NCI-H1930 (cell line): ENCODE measurements at places on chromosomes 12 and 14.

DNA sequence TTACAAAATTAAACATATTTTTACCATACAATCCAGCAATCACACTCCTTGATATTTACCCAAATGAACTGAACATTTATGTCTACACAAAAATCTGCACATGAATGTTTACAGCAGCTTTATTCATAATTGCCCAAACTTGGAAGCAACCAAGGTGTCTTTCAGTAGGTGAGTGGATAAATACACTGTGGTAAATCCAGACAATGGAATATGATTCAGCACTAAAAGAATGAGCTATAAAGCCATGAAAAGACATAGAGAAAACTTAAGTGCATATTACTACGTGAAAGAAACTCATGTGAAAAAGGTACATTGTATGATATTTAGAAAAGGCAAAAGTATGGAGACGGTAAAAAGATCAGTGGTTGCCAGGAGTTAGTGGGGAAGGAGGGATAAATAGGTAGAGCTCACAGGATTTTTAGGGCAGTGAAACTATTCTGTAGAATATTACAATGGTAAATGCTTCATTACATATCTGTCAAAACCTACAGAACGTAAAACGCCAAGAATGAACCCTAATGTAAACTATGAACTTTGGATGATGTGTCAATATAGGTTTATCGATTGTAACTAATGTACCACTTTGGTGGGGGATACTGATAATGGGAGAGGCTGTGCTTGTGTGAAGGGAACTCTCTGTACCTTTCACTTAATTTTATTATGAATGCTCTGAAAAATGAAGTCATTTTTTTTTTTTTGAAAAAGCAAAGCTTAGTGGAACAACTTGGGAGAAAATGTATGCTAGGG lies 295.7 kb downstream of the CEP128 start:
- no peak for DNase-seq

DNA sequence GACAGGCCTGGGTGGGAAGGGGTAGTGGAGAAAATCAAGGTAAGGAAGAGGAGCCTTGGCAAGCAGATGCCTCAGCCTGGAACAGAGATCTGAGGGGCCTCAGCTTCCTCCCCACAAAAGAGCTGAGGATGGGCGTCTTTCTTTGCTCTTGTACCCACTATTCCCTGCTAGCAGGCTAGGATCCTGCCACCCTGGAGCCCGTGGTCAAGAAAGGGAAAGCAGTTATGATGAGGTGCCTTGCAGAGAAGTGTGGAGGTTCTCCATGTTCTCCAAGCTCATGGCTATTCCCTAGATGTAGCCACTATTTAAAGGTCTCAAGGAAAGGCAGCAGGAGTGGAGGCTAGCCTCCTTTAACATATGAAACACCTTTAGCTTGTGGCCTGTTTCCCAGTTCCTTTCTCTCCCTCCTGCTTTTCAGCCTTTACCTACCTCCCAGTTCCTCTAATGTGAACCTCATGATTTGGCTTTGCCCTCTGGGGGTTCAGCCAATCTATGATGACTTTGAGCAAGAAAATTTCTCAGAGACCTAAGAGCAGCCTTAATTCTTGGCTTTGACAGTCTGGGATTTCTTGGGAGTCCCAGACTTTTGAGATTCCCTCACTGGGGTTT lies 1.1 kb downstream of the IKZF4 start:
- no peak for DNase-seq

GRCh38 chr14:104567141-104567956 lies 12.2 kb upstream of the C14orf180 start:
- DNase-seq, result no peak

DNA sequence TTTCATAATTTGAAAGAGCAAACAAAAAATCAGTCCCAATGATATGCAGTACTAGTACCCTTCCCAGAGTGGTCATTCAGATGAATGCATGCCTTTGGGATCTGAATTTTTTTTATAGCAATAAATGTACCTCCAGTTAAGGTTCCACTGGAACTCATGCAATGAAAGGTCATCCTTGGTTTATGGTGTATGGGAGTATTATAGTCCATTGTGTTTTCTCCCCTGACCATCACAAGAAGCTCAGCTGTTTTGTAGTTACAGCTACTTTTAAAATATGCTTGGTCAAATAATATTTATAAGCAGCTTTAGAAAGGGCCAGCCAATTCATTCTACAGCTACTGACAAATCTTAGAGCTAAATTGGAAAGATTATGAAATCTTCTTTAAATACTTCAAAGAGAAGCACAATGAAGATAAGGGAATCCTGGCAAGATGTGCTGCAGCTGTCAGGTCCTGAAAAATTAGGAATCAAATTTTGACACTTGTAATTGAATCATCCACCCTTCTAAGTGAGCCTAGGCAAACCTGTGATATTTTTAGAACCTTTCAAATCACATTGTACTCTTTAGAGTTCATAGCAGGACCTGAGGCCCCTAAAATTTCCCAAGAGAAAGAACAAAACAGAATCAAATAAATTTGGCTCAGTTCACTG lies 46.5 kb downstream of the IFT81 start:
- DNase-seq, result no peak

DNA sequence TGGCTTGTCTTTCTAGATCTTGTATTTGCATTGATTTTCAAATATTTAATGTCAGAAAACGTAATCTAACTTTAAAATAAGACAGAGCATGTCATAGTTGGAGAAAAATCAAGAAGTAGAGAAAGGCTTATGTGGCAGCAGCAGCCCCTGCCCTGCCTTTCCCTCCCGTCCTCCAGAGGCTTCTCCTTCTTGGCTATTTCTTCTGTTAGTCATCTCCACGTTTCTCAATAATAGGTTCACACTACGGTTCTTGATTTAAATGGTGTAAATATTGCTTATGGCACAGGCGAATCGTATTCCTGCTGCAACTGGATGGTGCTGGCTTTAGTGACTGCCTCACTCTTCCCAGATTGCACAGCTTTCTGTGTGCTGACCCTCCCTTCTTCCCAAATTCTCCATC lies 42.8 kb downstream of the SLC8B1 start:
- no peak for DNase-seq

DNA sequence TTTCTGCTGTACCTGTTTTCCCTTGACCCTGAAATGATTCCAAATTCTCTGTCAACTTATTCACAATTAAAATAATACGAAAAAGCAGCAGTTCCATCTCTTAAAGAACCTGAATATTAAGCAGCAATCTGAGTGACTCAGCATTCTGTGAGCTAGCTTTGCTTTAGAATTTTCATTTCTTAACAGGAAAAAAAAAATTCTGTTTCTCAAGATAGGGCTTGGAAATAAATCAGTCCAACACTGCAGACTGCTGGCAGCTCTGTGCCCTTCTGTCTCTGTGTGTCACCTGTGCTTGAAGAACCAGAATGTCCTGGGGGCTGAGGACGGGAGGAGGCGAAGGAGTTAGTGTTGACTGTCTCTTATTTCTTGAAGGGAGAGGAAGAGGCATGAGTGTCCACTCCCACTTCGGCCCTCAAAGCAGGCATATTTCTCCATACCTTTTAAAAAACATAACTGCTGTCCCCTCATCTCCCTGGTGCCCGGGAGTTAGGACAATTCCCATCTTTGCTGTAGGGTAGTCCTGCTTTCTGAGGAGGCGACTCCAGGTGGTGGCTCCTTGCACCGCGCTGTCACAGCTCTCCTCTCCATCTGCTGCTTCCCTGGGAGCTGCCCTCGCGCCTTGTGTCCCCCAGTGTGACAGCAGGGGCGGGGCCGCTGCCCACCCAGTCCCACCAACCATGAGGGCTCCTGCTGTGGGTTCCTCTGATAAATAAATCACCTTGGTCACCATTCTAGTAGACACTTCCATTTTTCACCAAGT lies 203.1 kb downstream of the CALM1 start:
- no peak for DNase-seq

DNA sequence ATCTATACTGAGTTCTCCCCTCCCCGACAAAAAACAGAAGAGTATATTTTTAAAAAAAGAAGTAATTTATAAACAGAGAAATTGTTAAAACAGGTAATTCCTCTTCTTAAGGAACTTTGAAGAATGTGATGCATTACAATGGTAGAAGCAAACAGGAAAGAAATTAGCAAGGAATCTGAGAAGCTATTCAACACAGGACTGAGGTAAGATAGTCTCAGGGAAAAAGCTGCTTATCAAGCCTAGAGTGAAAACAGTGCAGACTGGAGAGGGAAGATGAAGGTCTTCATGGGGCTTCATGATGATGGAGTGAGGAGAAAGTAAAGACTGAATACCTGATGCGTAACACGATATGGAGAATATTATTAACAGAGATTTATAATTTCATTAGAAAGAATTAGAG lies 880.0 kb downstream of the SLC16A7 start:
- no peak for DNase-seq

- DNase-seq, result no peak
Observed at GRCh38 chr12:64625243-64626077, 15.2 kb downstream of the RASSF3 start.

DNA sequence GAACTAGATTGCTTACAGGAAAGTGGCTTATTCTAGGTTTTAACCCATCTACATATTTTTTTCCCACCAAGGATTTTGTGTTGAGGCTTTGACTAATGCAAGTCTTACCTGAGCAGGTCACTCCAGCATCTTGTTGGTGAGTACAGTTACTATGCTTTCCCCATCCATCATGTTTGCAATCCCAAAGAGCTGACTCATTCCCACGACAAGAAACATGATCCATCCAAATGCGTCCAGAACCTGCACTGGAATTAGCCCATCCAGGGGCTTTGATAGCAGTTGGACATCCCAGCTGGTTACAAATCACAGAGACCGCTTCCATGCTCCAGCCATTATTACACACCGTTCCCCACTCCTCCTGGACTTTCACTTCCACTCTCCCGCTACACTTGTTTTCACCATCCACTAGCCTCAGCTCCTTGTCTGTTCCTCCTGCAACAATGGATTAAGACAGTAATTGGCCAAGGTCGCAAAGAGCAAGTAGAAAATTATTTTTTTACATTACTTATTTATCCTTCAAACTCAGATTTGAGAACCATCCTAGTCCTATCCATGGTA lies 2.5 kb downstream of the CD163 start:
- no peak for DNase-seq

DNA sequence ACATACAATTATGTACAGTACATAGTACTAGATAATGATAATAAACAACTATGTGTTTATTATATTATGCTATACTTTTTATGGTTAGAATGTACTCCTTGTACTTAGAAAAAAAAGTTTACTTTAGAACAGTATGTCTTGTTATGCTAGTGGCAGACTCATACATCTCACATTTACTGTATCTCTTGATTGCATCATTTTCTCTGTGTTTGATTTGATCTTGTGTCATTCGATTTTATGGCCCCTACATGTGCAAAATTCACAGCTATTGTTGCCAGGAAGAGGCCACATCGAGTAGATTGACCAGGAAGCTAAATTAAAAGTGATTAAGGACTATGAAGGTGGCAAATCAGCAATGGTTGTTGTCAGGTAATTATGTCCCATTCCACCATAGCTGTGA lies 153.0 kb downstream of the PCNX1 start:
- DNase-seq, result no peak

DNA sequence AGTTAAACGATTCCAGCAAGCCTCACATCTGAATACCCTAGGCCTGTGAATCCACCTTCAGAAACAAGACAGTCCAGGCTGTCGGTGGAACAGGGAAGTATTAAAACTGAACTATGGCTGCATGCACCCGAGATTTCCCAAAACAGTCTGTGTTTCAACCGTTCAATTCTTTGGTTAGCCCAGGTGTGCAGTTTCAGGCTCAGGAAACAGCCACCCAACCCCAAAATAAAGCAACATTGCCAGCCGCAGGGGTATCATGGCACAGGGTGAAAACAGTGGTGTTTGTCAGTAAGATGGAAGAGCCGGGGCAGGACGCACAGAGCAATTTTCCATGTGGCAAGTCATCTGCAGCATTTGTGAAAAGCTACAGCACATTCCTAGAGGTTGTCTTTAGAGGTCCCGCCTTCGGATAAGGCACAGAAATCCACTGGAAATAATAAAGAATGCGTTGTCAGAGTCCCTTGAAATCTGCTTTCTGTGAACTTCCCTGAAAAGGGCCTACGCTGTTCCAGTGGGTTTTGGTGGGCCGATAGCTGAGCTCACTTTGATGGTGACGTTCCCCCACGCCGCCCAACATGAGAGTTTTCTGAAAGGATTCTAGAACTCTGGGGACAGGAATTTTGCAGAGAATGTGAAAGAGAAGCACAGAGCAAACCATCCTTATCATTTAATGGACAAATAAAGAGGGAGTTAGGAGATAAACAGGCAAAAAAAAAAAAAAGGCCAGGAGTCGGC lies 84.9 kb downstream of the BCL11B start:
- DNase-seq, result no peak

- no peak for DNase-seq
Observed at GRCh38 chr12:31588976-31589375, 2.0 kb downstream of the DENND5B start.

DNA sequence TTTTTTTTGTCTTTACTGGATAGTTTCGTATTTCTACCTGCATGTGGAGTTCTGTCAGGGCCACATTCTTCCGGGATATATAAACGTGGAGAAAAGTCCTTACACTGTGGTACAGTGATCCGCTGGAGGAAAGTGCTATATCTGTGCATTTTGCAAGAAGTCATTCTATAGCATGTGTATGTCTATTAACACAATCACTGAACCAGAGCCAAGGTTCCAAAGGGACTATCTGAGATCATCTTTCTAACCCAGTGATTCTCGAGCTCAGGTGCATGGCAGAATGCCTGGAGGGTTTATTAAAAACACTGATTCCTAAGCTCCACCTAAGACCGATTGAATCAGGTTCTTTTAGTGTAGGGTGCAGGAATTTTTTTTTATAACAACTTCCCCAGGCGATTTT lies 354.0 kb downstream of the NRXN3 start:
- DNase-seq, result no peak

- DNase-seq, result no peak
Observed at GRCh38 chr14:92647797-92648279, 100.6 kb downstream of the LGMN start.

DNA sequence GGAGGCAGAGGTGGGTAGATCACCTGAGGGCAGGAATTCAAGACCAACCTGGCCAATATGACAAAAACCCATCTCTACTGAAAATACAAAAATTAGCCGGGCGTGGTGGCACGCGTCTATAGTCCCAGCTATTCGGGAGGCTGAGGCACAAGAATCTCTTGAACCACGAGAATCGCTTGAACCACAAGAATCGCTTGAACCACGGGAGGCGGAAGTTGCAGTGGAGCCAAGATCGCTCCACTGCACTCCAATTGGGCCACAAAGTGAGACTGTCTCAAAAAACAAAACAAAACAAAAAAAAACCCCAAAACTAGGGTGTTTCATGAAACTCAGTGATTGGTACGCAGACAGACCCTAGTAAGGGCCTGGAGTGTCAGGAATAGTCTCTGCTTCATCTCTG lies 6.4 kb upstream of the ARF6 start:
- DNase-seq, result no peak

- no peak for DNase-seq
Observed at GRCh38 chr14:77180726-77181602, 634 bp upstream of the TMEM63C start.
